ENCODE measurements at places on chromosomes 3 and 15.

GRCh38 chr3:136177876-136178275 is 18.3 kb downstream of the MSL2 start:
- no peak for DNase-seq

DNA sequence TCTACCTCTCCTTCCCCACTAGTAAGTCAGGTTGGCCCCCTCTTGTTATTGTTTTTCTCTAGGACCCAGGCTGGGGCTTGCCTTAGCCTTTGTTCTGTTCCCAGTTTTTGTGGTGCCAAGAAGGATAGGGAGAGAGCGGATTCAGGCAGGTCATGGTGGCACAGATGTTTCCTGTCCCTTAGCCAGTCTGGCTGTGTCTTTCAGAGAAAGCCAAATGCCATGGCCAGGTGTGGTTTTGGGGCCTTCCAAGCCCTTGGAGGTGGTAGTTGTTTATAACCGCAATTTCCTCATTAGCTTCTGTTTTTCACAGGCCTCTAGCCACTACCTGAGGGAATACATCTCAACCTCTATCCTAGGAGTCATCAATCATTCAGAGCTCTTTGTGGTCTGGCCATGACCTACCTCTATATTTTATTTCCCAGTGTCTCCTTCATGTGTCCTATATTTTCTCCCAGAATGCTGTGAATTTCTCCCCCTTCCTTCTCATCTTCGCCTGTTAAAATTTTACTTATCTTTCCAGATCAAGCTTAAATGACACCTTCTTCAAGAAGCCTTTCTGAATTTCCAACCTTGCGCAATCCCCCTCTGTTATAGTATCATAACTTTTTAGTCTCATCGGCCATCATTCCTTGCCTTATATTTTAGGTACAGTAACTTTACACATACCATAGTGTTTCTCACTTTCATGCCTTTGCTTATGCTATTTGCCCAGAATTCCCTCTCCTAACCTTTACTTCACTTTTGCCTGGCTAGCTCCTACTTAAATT is 38.2 kb downstream of the TIMP4 start:
- DNase-seq, result no peak

DNA sequence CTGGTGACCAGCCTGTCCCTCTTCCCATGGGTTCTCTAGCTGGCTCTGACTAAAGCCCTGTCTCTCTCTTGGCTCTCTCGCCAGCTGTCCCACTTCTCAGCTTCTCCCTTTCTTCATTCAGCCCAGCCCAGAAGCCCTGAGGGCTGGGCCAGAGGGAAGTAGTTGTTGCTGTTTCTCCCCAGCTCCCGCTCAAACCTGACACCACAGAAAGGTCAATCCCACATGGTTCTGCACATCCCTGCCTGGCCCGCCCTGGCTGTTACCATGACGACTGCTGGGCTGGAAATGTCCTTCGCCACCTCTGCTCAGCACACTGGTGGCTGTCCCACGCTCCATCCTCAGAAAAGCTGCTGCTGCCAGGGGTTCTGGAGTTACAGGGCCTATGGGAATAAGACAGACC is 25.9 kb downstream of the CCDC32 start:
- no peak for DNase-seq

DNA sequence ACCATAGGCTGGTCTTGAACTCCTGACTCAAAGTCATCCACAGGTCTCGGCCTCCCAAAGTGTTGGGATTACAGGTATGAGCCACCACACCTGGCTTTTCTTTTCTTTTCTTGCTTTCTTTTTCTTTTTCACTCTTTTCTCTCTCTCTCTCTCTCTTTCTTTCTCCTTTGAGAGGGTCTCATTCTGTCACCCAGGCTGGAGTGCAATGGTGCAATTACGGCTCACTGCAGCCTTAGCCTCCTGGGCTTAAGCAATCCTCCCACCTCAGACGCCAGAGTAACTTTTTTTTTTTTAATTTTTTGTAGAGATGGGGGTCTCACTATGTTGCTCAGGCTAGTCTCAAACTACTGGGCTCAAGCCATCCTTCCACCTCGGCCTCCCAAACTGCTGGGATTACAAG is 133.1 kb upstream of the UBE2E1 start:
- DNase-seq, result no peak

- no peak for DNase-seq
Observed at GRCh38 chr3:179750720-179751328, 98.0 kb downstream of the USP13 start.

- DNase-seq, result peak; percentile 73
Observed at GRCh38 chr15:81000624-81001151, at the start of gene TLNRD1. TSS of gene TLNRD1 (plus strand) at chr15:81000923. CDS start at chr15:81002272, 1,349 bp downstream.

GRCh38 chr3:30443756-30444673 is 162.4 kb upstream of the TGFBR2 start:
- DNase-seq, result no peak

DNA sequence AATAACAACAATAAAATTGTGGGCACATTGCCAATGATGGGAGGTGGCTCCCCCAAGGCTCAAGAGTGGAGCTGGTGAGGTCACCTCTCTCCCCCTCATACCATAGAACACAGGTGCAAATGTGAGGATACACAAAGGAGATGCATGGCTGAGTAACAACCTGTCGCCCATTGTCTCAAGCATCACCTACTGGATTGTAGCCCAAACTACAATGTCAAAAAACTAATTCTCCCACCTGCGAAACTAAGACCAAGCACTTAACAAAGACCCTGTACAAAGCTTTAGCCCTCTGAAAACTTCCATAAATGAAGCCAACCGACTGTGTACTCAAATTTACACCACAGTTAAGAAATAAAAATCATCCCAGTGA is 50.4 kb upstream of the IGSF11 start:
- no peak for DNase-seq

DNA sequence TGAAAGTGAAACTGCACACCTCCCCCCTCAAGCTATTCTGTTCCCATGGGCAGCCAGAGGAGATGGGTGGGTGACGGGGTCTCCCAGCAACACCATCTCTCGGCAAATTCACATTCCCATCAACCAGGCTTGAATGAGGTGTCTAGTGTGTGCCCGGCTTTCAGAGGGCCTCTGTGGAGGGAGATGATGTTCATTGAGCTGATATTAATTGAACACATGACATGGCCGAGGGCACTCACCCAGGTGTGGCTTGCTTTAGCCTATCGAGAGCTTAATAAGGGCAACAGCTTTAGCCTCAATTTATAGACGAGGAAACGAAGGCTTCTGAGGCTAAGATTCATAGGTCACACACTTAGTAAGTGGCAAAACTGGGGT is 288.0 kb downstream of the UACA start:
- DNase-seq, result no peak

GRCh38 chr15:65130941-65131340 is 2.7 kb downstream of the PDCD7 start:
- no peak for DNase-seq

GRCh38 chr15:69722924-69723323 is 270.3 kb downstream of the RPLP1 start:
- no peak for DNase-seq

GRCh38 chr3:170522201-170522600 is 63.7 kb downstream of the SLC7A14 start:
- DNase-seq, result no peak

- no peak for DNase-seq
Observed at GRCh38 chr15:68852461-68852860, 31.8 kb upstream of the ANP32A start.

GRCh38 chr3:3587647-3587972 is 211.6 kb upstream of the LRRN1 start:
- DNase-seq, result no peak

- DNase-seq, result no peak
Observed at GRCh38 chr15:60126200-60126599, 122.1 kb downstream of the FOXB1 start.

- DNase-seq, result peak; percentile 36
Observed at GRCh38 chr15:65101411-65101890, 13.5 kb downstream of the UBAP1L start.

DNA sequence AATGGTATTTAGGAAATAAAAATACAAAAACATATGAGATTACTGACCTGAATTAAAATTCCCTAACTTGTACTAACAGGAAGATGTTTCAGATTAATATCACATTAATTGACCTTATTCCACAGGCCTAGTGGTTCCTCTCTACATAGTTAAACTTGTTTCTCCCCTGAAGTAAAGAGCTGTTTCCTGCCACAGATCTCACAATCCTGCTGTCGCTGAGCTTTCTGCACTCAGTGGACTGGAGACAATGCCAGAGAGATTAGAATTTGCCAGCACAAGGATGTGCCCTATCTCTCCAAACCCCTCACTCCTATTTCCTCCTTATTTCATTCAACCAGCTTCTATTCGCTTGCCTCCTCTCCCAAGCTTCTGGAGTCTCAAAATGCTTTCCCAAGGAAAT is 130.6 kb downstream of the CTNNB1 start:
- no peak for DNase-seq

- no peak for DNase-seq
Observed at GRCh38 chr3:183393625-183394024, 34.8 kb downstream of the MCF2L2 start.

GRCh38 chr15:93488296-93488713 is 399.3 kb upstream of the RGMA start:
- no peak for DNase-seq

DNA sequence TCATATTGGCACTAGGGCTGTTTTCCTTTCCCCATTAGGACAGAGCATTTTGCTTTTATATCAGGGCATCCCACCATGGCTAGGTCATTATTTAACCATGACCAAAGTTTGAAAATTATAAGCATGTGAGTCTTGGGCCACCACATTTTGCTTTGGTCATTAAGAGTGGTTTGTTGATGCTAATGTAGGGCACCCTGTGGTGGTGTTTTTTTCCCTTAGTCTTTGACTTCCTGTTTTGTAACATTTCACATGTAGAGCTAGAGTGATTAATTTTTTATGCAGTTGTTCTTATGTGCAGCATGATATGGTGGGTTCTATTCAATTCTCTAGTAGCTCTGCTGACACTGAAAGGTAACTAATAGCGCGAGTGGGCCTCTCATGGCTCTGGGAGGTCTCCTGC is 249.6 kb upstream of the ROBO1 start:
- no peak for DNase-seq

- no peak for DNase-seq
Observed at GRCh38 chr3:86702381-86702958, 288.5 kb downstream of the VGLL3 start.

GRCh38 chr3:61828880-61829721 is 267.7 kb downstream of the PTPRG start:
- no peak for DNase-seq

DNA sequence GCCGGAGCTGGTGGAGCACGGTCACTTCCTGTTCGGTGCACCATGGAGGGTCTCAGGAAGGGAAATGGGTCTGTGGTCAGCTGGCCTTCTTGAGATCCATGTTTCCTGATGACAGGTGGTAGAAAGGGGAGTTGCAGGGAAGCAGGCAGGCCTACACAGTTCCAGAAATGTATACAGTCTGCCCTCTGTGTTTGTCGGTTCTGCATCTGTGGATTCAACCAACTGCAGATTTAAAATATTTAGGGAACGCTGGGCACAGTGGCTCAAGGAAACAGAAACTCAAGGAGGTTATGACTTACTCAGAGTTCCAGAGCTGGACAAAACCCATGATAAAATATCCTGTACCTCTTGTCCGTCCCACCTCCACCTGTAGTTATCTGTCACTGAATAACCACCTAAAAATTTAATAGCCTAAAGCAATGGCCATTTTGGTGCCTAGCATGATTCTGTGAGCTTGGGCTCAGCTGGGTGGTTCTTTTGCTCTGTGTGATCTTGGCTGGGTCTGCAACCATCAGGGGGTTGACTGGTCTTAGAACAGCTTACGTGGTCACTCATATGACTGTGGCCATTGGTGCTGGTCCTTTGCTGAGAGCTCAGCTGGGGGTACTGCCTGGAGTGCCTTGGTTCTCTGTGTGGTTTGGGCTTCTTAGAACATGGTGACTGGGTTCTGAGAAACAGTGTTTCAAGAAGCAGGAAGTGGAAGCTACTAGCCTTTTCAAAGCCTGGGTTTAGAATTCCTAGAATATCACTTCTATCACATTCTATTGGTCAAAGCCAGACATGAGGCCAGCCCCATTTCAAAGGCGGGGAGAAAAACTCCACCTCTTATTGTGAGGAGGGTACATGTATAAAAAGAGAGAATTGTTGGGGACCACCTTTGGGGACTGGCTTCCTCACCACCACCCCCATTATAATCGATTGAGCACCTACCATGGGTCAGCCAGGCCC is 239.7 kb upstream of the BHLHE40 start:
- no peak for DNase-seq

- DNase-seq, result no peak
Observed at GRCh38 chr3:160801386-160802118, 45.5 kb downstream of the PPM1L start.

GRCh38 chr15:62209322-62209721 is 44.2 kb upstream of the C2CD4B start:
- DNase-seq, result no peak

DNA sequence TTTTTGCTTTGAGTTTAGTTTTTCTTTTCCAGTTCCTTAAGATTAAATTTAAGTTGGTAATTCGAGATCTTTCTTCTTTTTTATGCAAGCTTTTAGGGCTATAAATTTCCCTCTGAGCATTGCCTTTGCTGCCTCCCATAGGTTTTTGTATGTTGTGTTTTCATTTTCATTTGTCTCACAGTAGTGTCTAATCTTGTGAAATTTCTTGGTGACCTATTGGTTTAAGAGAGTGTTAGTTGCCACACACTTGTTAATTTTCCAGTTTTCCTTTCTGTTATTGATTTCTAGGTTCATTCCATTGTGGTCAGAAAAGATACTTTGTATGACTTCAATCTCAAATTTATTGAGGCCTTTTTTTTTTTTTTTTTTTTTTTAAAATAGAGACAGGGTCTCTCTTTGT is 18.3 kb upstream of the IL20RB start:
- no peak for DNase-seq

DNA sequence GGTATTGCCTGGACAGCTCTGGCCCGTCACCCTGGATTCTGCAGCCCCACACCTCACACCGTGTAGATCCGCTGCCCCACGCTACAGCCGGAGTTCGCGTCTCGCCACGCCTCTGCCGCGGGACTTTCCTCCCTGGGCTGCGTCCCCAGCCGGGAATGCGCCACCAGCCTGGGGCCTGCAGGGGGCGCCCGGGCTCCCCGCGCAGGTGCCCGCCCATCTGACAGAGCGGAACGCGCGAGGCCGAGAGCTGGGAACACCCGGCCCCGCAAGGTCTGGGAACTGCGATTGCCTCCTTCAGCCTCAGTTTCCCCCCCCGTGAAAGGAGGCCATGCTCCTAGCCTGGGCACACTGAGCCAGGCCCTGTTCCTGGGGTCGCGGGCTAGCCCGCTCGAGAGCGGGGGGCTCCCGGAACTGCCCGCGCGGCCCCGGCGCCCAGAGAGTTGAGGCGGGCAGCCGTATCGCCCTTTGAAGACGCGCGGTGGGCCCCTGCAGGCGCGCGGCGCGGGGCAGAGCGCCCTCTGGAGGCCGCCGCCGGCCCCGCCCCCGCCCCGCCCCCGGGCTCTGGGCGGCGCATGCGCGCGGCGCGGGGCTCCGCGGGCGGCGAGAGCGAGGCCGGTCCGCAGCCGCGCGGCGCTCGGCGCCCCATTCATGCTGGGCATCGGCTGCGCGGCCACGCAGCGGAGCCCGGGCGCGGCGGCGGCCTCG is at the start of gene PLXNA1:
Gene PLXNA1 (plus strand): TSS at position 645 of the 705 bp plus-strand sequence. CDS start 5,479 bp downstream, outside the sequence.
- peak; percentile 23 for DNase-seq

Measured in AG04450 (cell line).